ENCODE measurements at places on chromosomes 4 and X.
A peak's percentile ranks its signal among the peaks of the same experiment; 100 is the strongest.

DNA sequence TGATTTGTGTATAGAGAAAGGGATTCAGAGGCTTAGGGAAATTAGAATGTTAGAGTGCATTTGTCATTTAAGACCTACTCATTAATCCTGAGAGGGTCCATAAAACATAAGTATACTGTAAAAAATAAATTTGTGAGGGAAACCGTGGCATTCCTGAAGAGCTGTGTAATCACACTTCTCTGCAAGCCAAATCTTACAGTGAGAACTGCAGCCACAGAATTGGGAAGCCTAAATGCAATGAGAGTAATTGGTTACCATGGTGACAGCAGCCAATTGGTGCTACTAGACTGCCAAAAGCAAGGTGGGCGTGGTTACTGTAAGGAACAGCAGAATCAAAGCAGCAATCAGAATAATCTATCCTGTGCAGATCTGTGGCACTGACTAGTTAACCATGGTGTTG, 345.2 kb upstream of the GRID2 start:
- no peak for DNase-seq

DNA sequence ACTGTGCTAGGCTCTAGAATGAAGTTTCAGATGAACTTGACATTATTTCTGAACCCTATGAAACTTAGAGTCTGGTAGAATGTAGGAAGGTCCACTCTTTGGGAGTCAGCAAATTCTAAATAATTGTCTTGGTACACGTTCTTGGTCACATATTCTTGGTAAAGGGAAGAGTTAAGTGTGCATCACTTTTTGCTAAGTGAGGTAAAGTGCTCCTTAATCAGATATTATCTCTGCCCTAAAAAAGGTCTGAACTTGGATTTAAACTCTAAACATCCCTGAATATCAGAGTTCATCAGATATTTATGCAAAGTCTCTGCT, 7.2 kb downstream of the OCIAD2 start:
- no peak for DNase-seq

DNA sequence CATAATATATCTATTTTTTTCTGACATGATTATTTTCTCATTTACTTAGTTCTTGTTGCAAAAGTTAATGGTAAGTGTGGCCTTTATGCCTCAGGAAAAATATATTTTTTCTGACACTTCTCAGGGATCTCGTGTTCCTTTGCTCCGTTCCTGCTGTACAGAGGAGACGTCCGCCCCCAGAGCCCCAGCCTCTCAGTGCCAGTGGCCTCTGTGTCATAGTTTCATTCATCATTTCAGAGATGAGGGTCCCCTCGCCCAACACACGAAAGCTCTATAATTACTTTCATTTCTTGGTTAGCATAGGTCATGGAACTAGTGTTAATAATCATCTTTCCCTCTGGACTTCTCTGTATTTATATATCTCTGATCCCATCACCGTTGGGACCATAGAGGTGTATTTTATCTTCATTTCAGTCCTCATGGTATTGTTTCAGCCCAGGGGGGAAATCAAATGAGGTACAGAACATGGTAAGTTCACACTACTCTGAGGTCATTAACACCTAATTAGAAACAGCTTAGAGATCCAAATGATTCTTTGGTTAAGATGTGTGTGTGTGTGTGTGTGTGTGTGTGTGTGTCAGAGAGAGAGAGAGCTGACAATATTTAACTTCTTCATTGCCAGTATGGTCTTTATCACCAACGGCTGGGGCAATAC, 631.1 kb upstream of the TENM3 start:
- DNase-seq: no peak

- no peak for DNase-seq
Measured at GRCh38 chrX:135984791-135985156, 461 bp upstream of the SLC9A6 start.

DNA sequence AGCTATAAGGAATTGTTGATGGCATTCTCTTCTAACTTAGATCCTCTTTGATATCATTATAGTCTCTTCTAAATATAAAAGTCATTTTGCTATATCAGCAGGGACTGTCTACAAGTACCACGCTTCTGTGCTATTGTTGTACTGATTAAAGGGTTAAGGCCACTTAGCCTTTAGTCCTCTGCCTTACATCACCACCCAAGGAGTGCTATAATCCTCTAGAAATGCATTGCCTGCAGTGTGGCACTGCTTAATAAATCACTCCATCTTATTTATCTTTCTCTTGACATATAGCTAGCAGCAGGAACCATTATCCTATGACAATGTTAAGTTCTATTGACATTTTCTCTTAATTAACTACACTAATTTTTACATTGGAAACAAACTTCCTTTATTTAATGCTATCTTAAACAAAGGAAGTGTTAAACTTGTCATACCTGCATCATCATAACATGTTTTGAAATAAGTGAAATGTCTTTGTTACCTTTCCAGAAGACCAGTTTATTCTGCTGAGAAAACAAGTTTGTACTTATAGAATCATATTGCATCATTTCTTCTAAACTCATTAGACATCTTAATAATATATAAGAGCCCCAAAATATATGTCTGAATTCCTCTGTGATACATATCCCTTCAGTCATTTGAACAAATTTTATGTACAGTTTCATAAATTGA, 360.9 kb upstream of the ATOH1 start:
- no peak for DNase-seq

DNA sequence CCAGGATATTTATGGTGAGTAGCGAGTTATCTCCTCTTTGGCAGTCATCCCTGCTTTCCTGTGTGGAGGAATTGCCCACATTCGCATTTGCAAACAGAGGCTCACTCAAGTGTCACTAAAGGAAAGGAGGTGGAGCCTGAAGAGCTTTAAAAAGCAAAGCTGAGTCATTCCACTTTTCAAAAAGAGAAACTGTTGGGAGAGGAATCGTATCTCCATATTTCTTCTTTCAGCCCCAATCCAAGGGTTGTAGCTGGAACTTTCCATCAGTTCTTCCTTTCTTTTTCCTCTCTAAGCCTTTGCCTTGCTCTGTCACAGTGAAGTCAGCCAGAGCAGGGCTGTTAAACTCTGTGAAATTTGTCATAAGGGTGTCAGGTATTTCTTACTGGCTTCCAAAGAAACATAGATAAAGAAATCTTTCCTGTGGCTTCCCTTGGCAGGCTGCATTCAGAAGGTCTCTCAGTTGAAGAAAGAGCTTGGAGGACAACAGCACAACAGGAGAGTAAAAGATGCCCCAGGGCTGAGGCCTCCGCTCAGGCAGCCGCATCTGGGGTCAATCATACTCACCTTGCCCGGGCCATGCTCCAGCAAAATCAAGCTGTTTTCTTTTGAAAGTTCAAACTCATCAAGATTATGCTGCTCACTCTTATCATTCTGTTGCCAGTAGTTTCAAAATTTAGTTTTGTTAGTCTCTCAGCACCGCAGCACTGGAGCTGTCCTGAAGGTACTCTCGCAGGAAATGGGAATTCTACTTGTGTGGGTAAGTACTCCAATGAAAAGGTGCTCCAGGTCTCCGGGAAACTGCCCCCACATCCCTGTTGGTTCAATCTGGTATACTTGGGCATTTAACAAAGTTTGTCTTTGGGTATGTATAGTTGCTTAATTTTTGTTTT, at the start of gene EGF:
TSS of gene EGF (plus strand) at position 178 of the 890 bp plus-strand sequence. CDS start at position 631, 453 bp downstream.
- DNase-seq: no peak

DNA sequence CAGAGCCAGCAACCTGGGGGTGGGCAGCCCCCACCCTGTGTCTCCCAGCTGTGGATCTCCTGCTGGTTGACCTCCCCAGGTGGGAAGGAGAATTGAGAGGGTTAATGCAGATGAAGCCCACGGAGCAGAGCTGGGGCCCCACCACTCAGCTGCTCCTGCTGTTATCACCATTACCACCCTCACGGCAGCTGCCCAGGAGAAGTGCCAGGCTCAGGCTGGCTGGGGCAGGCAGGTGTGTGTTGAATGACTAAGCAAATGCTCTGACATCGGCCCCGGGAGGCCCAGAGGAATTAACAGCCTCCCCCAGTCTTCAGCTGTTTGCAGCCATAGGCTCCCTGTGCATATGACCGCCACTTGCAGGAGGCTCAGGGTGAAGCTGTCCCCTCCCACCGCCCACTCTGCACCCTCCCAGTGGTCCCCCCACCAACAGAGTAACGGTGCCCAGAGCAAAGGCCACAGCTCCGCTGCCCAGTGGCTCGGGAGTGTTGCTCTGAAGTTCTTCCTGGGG, 133.8 kb downstream of the CPZ start:
- no peak for DNase-seq

DNA sequence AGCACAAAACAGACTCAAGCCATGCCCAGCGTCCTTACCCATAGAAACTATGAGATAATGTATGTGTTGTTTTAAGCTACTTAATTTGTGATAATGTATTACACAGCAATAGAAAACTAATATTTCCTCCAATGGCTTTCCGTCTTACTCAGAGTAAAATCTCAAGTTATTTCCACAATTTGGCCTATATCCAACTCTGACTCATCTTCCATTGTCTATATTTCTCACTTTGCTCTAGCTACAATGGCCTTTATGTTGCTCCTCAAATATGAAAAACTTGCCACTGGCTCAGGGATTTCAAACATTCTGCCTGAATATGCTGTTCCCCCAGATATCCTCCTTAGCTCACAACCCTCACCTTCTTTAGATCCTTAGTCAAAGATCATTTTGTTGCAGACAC, 31.6 kb downstream of the IQCM start:
- no peak for DNase-seq

- DNase-seq: no peak
Measured at GRCh38 chr4:107838861-107839565, 14.3 kb downstream of the SGMS2 start.

GRCh38 chr4:152166567-152166966, 369.3 kb downstream of the FBXW7 start:
- DNase-seq: no peak

- DNase-seq: no peak
Measured at GRCh38 chr4:818106-818921, 7.6 kb downstream of the CPLX1 start.

GRCh38 chr4:74950200-74950599, 17.3 kb downstream of the PARM1 start:
- no peak for DNase-seq

GRCh38 chr4:1023895-1024740, 12.7 kb downstream of the FGFRL1 start:
- DNase-seq: no peak

- DNase-seq: no peak
Measured at GRCh38 chrX:93985344-93986307, 311.6 kb downstream of the FAM133A start.

DNA sequence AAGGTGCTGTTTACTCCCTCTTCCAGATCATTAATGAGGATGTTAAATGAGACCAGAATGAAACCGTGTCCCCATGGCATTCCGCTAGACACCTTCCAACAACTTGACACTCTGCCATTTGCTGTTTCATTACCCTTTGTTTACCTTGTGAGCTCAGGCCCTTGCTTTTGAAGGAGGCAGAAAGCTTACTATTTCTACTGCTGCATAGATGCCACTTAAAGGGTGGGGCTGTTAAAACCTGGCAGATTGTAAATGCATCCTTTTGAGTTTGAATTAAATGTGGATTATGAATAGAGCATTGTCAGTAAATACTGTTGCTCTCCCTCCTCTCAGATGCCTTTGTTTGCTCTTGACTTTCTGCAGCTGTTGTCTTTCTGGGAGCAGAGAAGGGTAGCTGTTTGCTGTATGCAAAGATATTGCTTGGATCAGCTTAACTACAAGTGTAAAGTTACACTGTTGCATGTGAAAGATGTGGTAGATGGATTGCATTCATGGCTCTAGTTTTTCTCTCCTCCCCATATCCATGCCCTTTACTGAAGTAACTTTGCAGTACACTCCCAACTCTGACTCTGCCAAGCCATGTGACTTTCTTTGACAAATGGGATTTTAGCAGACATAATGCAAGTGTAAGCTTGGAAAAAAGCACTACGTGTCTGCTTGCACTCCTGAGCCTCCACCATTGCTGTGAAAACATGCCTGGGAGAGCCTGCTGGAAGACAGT, 75.0 kb upstream of the DHX15 start:
- DNase-seq: no peak

GRCh38 chr4:163440040-163440439, 33.5 kb downstream of the TKTL2 start:
- no peak for DNase-seq

GRCh38 chr4:163620738-163621137, 126.2 kb downstream of the TMA16 start:
- no peak for DNase-seq

- no peak for DNase-seq
Measured at GRCh38 chrX:45778616-45779015, 577.9 kb upstream of the DIPK2B start.

DNA sequence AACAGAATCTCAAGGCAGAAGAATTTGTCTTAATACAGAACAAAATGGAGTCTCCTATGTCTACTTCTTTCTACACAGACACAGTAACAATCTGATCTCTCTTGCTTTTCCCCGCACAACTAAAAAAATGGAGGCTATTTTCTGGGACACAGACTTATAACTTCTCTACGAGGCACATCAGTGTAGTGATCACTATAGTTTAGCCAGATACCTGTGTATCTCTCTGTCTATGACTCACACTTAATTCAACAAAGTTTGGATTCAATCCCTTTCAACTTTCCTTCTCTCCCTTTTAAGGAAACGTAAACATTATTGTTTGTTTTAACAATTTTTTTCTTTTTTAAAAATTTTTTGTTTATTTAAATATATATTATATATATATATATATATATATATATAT, 29.4 kb downstream of the APELA start:
- DNase-seq: no peak

GRCh38 chrX:21438792-21439191, 64.6 kb downstream of the CNKSR2 start:
- DNase-seq: no peak

GRCh38 chr4:57430726-57431125, 320.5 kb upstream of the IGFBP7 start:
- DNase-seq: no peak

DNA sequence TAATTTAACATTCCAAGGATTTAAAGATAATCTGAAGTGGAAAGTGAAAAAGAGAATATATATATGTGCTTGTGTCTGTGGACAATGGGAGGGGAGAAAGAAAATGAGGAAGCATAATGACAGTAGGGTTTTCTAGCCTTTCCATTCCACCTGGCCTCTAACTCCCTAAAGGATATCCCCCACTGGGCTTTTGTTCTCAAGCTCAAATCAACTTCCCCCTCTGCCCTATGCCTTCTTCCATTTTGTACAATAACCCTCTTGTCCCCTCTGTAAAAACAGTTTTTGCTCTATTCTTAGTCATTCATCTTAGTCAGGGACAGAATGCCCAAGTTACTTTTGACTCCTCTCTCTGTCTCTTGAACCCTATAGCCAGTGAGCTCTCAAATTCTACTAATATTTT, 23.6 kb downstream of the ANTXR2 start:
- DNase-seq: no peak

GRCh38 chr4:182056866-182057265, 186.3 kb upstream of the TENM3 start:
- DNase-seq: no peak

GRCh38 chr4:139963708-139964107, 190.3 kb downstream of the MAML3 start:
- DNase-seq: no peak

DNA sequence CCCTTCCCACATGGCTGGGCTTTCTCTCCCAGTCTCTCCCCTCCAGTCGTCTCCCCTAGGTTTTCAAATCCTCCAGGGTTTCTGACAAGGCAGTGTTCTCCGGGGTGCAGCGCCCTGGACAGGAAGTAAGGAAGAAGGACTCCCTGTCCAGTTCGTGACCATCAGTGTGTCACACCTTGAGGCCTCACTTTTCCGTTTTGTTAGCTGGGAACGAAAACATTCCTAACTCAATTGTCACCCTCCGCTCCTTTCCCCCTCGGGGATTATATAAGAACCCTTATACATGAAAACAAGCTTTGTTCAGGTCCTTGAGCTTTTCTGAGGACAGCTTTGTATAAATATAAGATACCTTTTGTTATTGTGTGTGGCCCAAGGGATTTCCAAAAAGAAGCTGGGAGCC, 92.1 kb downstream of the KDR start:
- no peak for DNase-seq

GRCh38 chr4:108018040-108018883, 28.6 kb downstream of the HADH start:
- DNase-seq: peak; percentile 81

All from stimulated activated naive CD4-positive, alpha-beta T cell treated with Interleukin-2 at 50 U/mL for 16 hours (primary cell).